Suprapubic skin (tissue), 4 donors: ENCODE measurements at places on chromosomes 2 and 18. TPM values are rescaled to one million over a fixed set of nuclear protein-coding genes. Genes with fewer than 3 reads are reported as not detected.

INPP1 gene
- total RNA-seq = 20.8 TPM

- H3K4me1 ChIP-seq = peaks cover 14% of the 10 kb centered on the region
- no peaks in the 10 kb centered on the region for H3K36me3 ChIP-seq
- no peak overlapping the region for H3K4me3 ChIP-seq
- no peak overlapping the region for H3K27ac ChIP-seq
- DNase-seq = no peak
These were observed 3.4 kb upstream of the CKAP2L start for GRCh38 chr2:112767693-112768330.

UPP2 gene
- total RNA-seq = not detected

GRCh38 chr2:241849616-241850543 is 8.8 kb downstream of the PDCD1 start:
- H3K27ac ChIP-seq = no peak overlapping the region
- H3K4me1 ChIP-seq = peaks cover 14% of the 10 kb centered on the region
- DNase-seq = no peak
- peaks cover 1% of the 10 kb centered on the region for H3K27me3 ChIP-seq
- no peaks in the 10 kb centered on the region for H3K36me3 ChIP-seq
- no peak overlapping the region for H3K4me3 ChIP-seq

GRCh38 chr18:68482815-68483214 is 232.1 kb downstream of the TMX3 start:
- H3K4me1 ChIP-seq = no peaks in the 10 kb centered on the region
- no peak for DNase-seq
- H3K27me3 ChIP-seq = no peaks in the 10 kb centered on the region
- H3K27ac ChIP-seq = no peak overlapping the region
- no peaks in the 10 kb centered on the region for H3K36me3 ChIP-seq
- no peak overlapping the region for H3K4me3 ChIP-seq

C2orf15 gene
- total RNA-seq = 4.2 TPM

TANC1 gene
- total RNA-seq = 57.6 TPM
